ENCODE measurements at places on chromosomes 7 and 10.
A peak's percentile ranks its signal among the peaks of the same experiment; 100 is the strongest.

- no peak for DNase-seq
Measured at GRCh38 chr10:101829561-101830315, 11.5 kb upstream of the OGA start.

- no peak for DNase-seq
Measured at GRCh38 chr7:134174795-134175261, 47.7 kb downstream of the LRGUK start.

DNA sequence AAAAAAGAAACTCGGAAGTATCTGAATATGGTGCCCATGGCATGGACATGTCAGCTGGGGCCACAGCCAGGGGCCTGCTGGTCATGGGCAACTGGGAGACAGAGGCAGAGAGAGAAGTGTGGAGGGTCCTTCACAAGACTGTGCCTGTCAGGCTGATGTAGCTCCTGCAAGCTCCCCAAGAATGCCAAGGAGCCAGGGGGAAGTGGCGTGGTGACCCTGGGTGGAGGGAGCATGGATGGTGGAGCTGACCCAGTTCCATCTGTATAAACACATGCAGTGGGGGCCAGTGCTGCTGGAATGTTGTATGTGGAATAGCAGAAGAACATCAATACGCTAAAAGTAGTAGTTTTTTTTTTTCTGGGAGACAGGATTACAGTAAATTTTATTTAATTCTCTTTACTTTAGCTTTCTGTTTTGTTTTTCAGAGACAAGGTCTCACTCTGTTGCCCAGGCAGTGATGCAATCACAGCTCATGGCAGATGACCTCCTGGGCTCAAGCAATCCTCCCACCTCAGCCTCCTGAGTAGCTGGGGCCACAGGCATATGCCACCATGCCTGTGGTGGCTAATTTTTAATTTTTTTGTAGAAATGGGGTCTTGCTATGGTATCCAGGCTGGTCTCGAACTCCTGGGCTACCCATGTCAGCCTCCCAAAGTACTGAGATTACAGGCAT, 10.5 kb upstream of the ZMIZ2 start:
- no peak for DNase-seq

GRCh38 chr10:1654247-1654646, 83.1 kb downstream of the ADARB2 start:
- DNase-seq, result no peak

- DNase-seq, result no peak
Measured at GRCh38 chr10:49508654-49509053, 30.3 kb downstream of the ERCC6 start.

GRCh38 chr10:17871036-17871435, 61.9 kb downstream of the MRC1 start:
- no peak for DNase-seq

- no peak for DNase-seq
Measured at GRCh38 chr10:127485153-127485857, 63.8 kb upstream of the NPS start.

DNA sequence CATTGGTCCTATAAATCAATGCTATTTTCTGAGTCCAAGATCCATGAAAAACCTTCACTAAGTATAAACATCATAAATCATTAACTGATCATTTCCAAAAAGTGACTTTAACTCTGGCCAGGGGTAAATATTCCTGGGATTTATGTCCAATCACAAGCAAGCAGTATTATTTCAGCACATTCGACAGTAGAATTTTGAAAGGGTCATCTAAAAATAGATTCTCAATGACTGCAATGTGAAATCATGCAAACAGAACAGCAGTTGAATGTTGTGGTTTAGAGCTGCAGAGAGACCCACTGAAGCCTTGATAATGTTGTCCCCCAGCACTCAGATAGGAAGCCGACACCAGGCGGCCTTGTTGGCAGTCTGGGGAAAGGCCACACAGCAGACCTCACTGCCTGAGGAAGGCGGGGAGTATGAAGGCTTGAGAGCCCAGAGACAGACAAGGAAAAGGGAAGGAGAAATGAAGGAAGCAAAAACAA, 38.1 kb downstream of the FAM107B start:
- DNase-seq, result peak; percentile 49

DNA sequence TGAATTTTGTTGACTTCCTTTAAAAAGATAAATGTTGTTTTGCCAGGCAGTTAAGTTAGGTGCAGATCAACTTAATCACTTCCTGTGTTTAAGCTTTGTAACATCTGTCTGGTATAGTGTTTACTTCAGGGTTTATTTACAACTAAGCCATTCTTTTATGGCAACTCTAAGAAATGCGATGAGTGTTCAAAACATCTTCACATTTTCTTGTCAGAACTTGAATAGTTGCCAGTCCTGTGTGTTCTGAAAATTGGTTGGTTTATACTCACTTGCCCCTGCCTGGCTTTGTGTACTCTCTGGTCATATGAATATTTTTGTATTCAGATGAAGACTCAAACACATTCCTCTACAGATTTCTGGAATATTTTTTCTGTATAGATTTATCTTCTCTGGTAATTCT, 327.2 kb downstream of the MDFIC start:
- no peak for DNase-seq

DNA sequence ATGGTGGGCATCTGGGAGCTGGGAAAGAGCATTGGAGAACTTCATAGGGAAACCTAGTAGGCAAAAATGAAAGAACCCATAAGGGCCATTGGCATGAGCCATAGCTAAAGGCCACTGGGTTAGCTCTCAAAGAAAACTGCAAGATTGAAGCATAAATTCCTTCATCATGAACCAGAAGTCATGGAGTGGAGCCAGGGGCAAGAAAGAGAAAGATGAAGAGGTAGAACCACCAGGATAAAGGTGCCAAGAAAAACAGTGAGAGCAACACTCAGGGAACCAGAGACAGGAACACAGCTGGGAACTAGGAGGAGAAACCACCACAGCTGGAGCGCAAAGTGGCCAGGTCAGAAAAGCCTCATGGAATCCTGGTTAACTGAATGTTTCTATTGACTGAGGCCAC, 11.5 kb upstream of the SGMS1 start:
- no peak for DNase-seq

DNA sequence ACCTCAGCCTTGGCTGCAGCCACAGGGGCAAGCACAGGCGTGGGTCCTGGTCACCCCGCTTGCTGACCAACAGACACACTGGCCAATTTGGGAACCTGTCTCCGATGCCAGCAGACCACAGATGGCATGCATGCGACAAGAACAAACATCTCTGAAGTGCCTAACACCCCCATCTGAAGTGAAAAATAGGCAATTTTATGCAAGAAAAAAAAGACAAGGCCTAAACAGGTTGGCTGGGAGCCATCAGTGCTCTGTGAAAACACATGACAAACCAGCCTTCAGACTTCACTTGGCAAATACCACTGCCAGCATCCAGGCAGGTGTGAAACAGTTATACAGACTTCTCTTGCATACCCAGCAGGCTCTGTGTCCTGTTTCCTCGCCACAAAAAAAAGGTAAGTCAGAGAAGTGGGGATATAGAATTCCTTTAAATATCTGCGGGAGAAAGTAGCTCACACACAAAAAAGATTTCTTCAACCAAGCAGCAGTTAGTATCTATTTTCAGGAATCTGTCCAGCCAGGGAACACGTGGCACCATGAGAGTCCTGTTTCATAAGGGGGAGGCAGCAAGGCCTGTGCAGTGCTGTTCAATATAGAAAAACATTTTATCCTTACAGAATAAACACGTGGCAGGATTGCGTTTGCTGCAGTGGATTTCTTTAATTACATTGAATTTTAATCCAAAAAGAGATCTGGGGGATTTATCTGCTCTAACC, 293.4 kb upstream of the MKLN1 start:
- DNase-seq, result peak; percentile 59

GRCh38 chr7:137829337-137829992, 17.3 kb downstream of the DGKI start:
- DNase-seq, result no peak

DNA sequence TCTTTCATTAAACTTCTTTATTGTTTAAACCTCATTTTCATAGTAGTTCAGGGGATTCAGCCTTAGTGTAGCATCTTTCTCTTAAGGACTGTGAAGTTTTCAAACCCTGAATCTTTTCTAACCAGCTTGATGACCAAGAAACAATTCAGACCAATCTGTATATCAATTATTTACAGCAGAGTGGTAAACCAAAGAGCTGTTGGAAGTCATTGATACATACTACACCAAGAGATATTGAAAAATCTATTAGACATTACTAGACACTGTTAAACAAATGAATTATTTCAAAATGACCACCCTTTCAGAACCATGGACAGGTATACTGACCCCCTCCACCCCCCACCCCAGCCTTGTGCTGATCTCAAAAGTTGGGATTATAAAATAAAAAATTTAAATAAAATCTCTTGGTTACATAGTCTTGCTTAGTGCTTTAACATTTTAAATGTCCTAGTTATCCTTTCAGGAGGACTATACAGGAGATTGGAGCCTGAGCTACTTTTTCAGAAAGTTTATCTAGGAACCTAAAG, 143.9 kb upstream of the LSM8 start:
- no peak for DNase-seq

- peak; percentile 93 for DNase-seq
Measured at GRCh38 chr10:127972751-127973357, 66.0 kb downstream of the PTPRE start.

DNA sequence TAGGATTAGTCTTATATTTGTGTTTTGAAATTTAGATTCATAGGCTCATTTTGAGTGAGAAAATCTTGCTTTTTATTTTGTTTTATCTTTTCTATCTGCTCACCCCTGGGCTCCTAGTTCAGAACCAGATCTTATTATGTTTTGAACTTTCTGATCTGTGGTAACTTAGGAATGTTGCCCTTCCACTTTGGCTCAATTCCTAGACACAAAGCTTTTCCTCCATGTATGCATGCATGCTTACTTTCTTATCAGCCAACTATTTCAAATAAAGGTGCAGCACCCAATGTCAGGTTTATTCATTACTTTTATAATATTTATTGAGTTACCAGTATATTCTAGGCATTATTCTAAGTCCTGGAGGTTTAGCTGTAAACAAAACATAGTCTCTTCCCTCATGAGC, 374.8 kb upstream of the KIAA1217 start:
- DNase-seq, result no peak

DNA sequence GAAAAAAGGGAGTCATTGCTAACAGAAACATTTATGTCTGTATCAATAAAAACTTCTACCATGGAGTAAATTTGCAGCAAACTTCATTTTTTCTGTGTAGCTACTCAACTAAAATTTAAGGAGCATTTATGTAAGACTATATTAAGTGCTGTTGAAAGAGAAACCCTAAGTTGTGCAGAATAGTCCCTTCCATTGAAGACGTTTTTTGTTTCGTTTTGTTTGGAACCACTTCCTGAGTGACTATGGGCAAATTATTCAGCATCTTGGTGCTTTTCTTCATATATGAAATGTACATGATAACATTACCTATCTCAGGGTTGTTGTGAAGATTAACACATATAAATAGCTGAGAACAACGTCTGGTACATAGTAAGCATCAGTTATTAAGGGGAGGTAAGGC, 24.3 kb downstream of the SEM1 start:
- DNase-seq, result no peak

DNA sequence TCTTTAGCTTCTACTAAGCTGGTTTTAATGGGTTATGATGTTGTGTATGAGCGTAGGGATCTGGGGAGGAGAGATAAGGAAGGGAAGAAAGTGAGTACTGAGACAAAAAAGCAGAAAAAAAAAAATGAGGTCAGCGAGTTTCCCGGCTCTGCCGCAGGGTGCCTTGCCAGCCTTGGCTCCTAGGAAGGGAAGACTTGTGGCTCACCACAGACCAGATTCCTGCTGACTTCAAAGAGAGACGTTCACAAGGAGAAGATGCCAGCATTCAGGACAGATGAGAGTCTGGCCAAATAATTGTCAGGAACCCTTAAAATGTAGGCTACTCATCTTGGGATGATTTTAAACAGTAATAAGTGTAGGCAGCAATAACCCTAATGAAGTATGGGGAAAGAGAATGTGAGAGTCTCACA, 11.4 kb upstream of the FAS start:
- DNase-seq, result peak; percentile 43

GRCh38 chr10:114059561-114059960, 15.9 kb downstream of the ADRB1 start:
- DNase-seq, result no peak

- DNase-seq, result peak; percentile 21
Measured at GRCh38 chr7:111532625-111533024, 29.7 kb downstream of the IMMP2L start.

DNA sequence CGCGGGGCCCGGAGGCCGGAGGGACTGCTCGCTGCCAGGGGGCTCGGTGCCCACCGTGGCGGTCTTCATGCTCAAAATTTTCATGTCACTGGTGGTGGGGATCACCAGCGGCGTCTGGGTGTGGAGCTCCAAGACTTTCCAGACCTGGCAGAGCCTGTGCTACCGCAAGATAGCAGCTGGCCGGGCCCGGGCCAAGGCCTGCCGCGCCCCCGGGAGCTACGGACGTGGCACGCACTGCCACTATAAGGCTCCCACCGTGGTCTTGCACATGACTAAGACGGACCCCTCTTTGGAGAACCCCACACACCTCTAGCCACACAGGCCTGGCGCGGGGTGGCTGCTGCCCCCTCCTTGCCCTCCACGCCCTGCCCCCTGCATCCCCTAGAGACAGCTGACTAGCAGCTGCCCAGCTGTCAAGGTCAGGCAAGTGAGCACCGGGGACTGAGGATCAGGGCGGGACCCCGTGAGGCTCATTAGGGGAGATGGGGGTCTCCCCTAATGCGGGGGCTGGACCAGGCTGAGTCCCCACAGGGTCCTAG, 2.0 kb downstream of the FZD9 start:
- no peak for DNase-seq

- no peak for DNase-seq
Measured at GRCh38 chr10:22486431-22486830, 141.1 kb downstream of the SPAG6 start.

DNA sequence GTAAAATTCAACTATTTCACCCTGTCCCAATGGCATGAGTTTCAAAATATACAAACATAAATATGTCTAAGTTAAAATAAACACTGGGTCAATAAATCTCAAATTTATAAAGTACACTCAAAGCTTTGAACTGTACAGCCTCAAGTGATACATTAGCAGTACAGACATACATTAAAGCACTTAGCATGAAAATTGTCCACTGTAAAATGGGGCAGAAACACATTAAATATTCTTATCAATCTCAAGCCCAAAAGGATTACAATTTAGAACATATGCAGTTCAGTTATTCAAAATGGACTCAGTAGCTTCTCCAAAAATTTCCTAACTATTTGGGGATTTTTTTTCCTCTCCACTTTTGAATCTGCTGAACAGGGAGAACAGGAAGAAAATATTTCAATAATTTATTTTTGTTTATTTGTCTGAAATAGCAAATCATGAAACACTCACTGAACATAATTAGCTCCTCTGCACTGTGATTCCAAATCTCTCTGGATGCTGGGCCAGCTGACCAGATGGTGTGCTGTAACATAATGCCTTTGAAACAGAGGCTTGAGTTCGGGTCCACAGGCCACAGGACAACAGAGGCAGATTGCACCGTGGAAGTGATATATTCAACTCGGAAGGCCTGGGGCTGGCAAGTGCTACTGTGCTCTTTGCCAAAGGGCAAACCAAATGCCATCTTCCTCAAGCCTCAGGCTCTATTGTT, 248.9 kb upstream of the LRRN3 start:
- no peak for DNase-seq

GRCh38 chr7:55569269-55569663, 3.0 kb downstream of the VOPP1 start:
- no peak for DNase-seq

Measured in pons (tissue), 1 donor.